NCI-H774 (cell line): ENCODE measurements at places on chromosomes 3 and 15.

- DNase-seq = no peak
Observed at GRCh38 chr15:83185561-83185960, 22.1 kb downstream of the HDGFL3 start.

- DNase-seq = no peak
Observed at GRCh38 chr15:91027677-91028076, 5.3 kb upstream of the VPS33B start.

DNA sequence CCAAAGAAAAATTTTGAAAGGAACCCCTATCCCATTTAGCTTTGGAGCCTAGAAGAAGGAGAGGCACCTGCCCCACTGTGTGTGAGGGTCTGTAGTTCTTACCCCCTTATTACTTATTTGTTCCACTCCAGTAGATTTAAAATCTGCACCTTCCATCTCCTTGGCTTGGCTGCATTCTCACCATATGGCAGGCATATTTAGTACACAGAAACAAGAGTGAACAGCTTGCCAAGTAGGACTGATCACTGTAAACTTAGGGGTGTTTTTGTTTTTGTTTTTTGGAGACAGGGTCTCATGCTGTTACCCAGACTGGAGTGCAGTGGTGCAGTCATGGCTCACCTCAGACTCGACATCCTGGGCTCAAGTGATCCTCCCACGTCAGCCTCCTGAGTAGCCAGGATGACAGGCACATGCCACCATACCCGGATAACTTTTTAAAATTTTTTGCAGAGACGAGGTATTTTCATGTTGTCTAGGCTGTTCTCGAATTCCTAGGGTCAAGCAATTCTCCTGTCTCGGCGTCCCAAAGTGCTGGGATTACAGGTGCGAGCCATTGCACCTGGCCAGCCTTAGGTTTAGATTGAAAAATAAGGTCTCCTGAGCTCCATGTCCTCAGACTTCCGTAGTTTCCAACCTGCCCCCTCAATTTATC, 14.1 kb upstream of the ANXA2 start:
- no peak for DNase-seq

GRCh38 chr3:164459521-164460151, 618.7 kb downstream of the SI start:
- no peak for DNase-seq

- DNase-seq = no peak
Observed at GRCh38 chr3:145159640-145160039, 1001.3 kb downstream of the PLOD2 start.

DNA sequence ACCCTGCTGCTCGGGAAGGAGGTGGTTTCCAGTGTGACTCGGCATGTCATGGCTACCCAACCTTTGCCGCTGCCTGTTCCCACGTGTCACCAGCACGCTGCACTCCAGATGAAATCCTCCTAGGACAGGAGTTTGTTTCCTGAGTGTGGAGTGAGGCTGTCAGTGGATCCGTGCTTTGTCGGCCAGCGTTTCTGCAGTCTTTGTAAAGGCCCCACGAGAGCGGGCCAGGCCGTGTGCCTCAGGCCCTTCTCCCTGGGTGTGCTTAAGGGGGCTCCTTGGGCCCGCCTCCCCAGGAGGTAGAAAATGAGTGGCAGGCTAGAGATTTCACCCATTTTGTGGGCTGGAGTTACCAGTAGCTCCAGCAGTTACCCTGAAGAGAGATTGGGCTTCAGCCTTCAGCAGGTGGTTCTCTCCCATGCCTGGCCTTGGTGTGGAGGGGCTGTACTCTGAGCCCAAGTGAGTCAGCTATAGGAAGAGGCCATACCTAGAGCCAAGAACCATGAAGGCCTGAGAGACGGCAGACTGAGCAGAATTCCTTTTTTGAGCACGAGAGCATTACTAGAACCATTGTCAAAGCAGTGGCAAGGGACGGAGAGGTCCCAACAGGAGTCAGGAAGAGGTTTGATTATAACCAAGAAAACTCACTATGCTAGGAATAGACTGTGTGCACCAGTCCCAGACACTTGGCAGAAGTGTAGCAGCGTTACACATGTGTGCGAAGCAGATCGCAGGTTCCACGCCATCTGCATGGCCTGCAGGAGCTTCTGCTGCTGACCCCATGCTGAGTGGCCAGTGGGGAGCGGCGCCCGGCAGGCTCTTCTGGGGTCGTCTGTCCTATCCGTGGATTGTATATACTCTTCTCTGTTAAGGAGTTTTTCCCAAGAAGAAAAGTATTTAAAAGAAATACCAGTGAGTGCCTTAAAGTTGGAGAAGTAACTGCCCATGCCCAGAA, 14.5 kb downstream of the MAP6D1 start:
- DNase-seq = no peak

GRCh38 chr15:37823601-37824275, 110.7 kb upstream of the TMCO5A start:
- no peak for DNase-seq

- DNase-seq = no peak
Observed at GRCh38 chr3:112755845-112756613, 90.6 kb downstream of the CD200R1L start.

DNA sequence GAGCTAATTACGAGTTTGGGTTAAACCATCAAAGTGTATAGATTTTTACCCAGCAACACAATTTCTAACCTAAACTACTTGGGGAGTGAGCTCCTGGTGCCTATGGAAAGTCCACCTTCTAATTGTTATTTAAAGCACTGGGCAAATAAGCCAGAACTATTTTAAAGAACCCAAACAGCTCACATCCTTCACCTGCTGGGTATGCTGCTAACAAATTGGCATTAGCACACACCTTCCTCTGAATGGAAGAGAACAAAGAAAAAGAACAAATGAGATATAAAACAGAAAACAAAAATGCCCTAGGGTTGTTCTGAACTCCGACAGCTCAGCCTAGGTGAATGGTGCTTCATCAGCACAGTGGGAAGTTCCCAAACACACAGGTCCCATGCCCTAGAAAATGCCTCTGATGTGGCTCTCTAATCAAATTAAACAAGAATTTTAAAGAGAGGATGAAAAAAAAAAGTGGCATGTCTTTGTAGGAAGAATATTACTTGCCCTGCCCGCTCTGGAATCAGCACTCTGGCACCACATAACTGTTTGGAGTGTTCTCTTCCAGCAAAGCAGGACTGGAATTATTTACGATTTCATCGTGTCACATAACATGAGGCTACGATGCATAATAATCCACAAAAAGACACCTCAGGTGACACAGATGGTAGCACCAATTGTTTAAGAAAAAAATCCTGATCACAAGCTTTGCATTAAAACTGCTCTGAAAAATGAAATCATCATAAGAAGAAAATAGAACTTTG, 334.4 kb downstream of the GBE1 start:
- no peak for DNase-seq

- no peak for DNase-seq
Observed at GRCh38 chr3:89289574-89290190, 182.3 kb downstream of the EPHA3 start.

GRCh38 chr3:140424726-140425125, 253.1 kb upstream of the TRIM42 start:
- DNase-seq = no peak

DNA sequence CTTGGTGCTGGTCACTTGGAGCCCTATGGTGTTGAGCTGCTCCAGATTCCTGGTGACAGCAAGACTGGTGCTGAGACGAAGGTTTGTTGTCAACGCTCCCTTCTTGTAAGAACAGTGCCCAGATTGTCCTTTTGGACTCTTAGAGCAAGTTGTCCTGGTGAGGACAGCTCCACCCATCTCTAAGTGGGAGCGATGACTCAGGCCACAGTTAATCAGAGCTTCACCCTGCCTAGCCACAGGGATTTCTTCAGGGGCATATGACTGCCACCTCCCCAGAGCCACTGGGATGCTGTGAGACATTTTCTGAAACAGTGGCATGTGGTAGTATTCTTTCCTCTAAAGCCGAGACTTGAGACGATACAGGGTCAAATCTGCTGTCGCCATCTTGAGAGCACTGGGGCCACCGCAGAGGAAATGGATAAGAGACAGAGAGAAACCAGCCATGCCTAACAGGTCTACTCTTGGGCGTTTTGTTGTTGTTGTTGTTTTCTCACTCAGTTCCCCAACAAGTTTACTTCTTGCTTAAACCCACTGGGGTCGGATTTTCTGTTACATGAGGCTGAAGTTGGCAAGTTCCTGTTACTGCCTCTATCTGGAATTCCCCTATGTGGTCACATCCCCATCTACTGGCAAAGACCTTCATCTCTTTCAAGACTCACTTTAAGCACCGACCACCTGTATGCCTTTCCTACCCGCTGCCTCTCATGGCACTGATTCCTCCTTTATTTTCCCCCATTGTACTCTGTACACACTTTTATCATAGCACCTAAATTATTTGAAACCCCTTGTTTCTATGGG, 16.0 kb upstream of the PCOLCE2 start:
- no peak for DNase-seq

- DNase-seq = no peak
Observed at GRCh38 chr15:63070681-63071129, 28.2 kb downstream of the TPM1 start.

DNA sequence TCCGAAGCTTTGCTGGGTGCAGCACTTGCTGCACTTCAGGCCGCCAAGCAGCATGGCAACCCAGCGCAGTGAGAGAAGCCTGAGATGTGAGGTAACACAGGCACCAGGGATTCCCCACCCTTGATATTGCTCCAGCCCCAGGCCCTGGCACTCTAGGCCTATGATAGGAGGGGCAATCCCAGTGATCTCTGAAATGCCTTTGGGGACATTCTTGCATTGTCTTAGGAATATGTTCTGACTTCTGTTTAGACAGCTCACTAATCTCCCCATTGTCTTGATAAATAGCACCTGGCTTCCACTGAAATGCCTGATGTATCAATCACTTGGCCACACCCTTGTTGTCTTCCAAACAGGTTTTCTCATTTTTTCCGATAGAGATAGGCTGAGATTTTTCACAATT, 102.8 kb downstream of the SOX14 start:
- DNase-seq = no peak

GRCh38 chr3:175184392-175184791, 325.3 kb downstream of the NAALADL2 start:
- DNase-seq = no peak

- no peak for DNase-seq
Observed at GRCh38 chr3:51646091-51646490, 25.0 kb upstream of the TEX264 start.

GRCh38 chr3:186352369-186352768, 9.7 kb downstream of the DGKG start:
- DNase-seq = no peak

GRCh38 chr3:52405066-52405465, 39.8 kb downstream of the SEMA3G start:
- DNase-seq = no peak

DNA sequence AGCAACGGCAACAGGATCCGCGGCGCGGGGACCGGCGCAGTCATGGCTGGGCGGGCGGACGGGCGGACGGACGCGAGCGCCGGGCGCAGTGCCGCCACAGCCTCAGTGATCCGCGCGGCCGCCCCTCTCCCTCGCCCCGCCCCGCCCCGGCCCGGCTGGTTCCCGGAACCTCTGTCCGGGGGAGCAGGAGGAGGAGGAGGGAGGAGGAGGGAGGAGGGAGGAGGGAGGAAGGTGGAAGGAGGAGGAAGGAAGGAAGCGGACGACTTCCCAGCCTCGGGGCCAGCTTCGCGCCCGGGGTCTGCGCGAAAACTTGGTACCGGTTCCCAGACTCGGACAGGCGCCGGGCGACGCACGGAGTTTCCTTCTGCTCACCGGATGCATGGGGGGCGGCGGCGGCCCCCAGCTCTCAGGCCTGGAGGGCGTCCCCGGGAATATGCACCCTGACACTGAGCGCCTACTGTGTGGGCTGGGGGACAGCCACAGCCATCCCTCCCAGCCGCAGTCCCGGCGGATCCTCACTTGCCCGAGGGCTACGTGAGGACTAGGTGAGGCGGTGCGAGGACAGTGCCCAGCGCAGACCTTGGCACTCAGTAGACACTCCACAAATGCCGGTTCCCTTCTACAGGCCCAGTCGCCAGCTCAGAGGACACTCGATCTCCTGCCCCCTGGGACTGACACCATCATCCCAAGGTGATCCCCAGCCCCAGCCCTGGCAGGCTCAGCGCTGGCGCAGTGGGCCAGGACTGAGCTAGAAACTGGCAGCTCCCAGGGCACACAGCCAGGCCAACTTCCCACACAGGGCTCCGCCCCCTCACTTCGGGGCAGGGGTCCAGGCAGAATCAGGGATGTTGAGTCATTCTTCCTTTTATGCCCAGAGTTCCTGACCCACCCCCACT, at the start of gene SHISA5:
Gene SHISA5, minus strand, starts transcription at position 124 of the 896 bp plus-strand sequence. Its CDS starts 80 bp downstream, at position 44.
- DNase-seq = no peak

GRCh38 chr3:130504701-130505100, 12.3 kb upstream of the COL6A6 start:
- DNase-seq = no peak

- no peak for DNase-seq
Observed at GRCh38 chr3:64170270-64170669, 55.0 kb downstream of the PRICKLE2 start.

GRCh38 chr3:141714671-141715070, 23.4 kb upstream of the RNF7 start:
- no peak for DNase-seq
